Urothelium cell line (cell line): ENCODE measurements at places on chromosomes 16 and 17.

- no peak for DNase-seq
Observed at GRCh38 chr17:72097144-72097543, 23.7 kb upstream of the SOX9 start.

DNA sequence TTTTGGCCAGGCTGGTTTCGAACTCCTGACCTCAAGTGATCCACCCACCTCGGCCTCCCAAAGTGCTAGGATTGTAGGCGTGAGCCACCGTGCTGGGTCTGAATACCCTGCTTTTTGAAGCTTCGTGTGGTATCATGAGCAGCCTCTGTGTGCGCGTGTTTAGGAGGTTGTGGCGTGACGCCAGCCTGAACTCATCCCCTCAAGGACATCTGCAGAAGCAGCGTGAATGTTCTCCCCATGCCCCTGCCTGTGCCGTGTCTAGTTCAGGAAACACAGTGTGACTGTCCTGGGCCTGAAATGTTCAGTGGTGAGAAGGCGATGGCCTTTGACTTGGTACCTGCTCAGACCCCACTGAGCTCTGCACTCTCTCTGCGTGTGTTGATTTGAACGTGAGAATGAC lies 35.6 kb downstream of the RNF213 start:
- DNase-seq = no peak

GRCh38 chr16:54341892-54342776 lies 55.5 kb upstream of the IRX3 start:
- DNase-seq = no peak

DNA sequence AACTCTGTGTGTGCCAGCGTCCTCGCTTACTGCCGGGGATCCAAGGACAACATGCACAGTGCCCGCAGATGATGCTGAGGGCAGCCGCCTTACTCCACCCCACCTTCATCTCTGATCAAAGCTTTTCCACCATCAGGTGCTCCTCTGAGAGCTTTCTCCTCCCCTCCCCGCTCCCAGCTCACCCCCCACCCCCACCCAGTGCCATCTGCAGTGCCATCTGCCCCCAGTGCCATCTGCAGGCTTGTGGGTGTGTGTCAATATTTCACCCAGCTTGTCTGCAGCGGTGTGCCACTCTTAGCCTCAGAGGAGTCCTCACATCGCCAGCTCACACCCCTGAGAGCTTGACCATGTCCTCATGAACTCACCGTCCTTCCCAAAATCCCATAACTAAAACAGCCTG lies 98.2 kb upstream of the NOL11 start:
- DNase-seq = no peak

GRCh38 chr17:41863074-41863848 lies 2.0 kb downstream of the KLHL11 start:
- no peak for DNase-seq

DNA sequence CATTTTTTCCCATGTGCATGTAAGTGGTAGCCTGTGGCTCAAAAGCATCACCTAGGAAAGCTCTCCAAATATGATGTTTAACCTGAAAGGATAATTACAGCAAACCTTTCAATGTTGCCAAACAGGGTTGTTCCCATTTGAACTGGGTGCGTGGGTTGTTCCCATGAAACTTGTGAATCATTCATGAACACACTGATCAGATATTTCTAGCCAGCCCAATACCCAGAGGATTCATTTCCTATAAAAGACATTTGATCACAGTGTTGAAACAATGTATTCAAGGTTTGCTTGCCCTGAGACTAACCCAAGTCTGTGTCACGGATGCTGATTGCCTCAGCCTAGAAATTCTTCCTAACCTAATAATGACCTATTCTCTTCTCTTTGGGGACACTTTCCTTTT lies 12.9 kb downstream of the KRT39 start:
- peak; percentile 42 for DNase-seq

DNA sequence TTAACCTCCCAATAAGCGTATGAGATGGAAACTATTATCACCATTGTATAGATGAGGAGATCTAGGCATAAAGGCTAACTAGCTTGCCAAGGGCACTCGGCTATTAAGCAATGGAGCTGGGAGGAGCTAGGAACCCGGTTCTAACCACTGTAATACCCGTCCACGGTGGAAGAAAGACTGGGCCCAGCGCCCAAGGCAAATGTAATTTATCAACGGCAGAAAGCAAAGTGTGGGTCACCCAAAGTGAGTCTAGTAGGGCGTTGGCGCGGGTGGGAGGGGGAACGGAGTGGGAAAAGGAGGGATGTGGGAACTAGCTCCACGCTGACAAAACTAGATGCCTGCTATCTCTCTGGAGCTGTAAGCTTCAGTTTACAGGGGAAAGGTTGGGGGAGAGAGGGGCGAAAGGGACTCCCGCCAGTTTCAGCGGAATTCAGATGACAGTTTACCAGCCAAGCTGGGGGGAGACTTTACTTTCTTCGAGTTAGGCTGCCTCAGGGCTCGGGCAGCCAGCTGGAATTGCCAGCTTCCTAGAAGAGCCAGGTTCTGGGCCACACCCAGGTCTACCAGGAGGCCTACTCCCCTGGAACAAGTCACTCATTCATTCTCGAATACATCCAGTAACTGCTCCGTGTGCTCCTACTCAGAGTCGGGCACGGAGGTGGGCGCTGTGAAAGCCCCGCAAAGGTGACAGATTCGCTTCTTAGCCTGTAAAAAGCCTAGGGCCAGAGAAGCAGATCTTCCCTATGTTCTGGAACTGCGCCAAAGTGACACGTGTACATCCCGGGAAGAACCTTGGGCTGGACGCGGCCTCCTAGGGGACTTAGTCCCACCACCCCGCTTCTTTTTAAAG lies 837 bp downstream of the LRRC59 start:
- peak; percentile 36 for DNase-seq

DNA sequence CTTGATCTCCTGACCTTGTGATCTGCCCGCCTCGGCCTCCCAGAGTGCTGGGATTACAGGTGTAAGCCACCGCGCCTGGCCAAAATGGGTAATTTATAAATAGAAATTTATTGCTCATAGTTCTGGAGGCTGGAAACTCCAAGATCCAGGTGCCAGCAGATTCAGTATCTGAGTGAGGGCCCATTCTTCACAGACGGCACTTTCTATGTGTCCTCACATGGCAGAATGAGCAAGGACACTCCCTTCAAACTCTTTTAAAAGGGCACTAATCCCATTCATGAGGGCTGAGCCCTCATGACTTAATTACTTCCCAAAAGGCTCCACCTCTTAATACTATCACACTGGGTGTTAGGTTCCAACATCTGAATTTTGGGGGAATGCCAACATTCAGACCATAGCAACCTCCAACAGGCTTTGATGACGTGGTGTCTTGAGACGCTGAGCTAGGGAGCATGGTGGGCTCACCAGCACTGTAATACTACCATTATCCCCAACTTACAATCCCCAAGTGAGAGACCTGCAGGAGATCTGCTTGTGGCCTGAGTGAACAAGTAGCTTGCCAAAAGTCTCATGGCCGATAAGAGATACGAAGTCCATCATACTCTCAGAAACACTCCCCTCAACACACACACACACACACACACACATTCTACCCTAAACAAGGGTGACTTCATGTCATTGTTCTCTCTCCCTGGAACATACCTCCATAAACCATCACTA lies 8.5 kb downstream of the CMTM4 start:
- DNase-seq = no peak

DNA sequence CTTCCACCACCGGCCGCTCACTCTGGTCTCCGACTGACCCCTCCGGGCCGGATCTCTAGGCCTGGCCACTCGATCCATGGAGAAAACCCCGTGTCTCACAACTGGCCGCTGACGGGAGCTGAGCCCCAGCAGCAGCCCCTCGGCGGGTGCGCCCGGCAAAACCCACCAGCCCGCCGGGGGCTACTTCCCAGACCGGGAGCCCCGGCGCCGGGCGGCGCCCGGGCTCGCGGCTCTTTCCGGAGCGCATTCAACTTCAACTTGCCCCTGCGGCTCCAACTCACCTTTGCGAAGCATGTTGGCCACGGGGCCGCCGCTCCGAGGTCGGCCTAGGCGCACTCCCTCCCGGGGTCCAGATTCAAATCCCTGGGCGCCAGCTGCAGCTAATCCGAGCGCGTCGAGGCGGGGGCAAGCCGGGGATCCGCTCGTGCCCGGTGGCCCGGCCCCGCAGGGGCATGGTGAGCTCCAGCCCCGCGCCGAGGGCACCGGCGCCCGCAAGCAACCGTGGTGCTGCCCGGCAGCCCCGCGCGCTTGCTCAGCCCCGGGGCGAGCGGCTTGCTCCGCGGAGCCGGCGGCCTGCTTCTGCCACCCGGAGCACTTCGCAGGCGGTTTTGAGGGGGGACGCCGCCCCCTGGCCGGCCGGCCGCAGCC lies 438 bp downstream of the RTN4RL1 start:
- no peak for DNase-seq

DNA sequence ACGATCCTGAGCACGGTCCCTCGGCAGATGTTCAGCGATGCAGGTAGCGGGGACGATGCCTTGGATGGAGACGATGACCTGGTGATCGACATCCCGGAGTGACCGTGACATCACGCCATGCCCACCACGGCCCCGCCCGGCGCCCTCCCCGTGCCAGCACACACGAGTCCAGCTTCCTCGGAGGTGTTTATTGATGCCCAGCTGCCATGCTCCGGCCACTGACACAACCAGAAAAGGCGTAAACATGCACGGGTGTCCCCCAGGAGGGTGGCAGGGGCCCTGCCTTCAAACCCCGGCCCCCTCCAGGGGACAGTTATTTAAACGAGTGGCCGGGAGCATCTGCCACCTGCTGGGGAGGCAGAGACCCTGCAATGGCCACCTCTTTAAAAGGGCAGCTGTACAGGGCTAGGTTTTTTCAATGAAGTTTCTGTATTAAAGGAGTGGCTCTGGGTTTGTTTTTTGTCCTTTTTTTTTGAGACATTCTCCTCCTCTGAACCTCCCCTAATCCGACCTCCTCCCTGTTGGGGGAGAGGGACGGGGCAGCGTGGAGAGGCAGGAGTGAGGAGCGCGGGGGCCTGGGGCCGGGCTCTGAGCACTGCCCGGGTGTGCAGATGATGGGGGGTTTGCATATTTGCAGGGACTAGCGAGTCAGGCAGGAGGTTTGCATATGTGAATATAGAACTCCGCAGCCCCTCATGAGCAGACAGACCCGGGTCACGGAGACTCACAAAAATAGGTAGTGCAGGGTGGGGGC lies 5.3 kb downstream of the DOC2A start:
- peak; percentile 53 for DNase-seq

DNA sequence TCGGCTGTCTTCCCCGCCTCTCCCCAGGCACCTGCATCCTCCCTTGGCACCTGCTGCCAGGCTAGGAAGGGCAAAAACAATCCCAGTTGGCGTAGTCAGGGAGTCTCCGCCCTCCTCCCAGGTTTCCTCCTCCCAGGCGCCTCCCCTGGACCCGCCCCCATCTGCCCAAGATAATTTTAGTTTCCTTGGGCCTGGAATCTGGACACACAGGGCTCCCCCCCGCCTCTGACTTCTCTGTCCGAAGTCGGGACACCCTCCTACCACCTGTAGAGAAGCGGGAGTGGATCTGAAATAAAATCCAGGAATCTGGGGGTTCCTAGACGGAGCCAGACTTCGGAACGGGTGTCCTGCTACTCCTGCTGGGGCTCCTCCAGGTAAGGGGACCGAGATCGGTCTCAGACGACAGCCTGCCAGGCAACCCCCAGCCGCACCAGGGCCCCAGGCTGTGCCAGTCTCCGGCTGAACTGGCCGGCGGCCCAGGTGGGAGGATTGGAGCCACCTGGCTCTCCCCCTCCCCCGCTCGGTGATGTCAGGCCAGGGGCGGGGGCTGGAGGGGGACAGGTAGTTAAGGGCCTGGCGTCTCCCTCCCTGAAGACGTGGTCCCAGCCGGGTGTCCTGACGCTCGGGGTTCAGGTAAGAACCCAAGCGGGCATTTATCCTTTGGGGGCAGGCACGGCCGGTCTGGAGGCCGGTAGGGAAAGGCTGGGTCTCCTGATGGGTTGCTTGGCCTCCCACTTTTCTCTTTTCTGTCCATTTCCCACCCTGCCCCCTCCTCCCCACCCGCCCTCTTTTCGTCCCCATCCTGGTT lies at the start of gene GRB7:
Gene GRB7 (plus strand): TSS at position 179 of the 808 bp plus-strand sequence. CDS start 4,364 bp downstream, outside the sequence.
- no peak for DNase-seq

- no peak for DNase-seq
Observed at GRCh38 chr16:10566613-10567012, 13.8 kb downstream of the EMP2 start.

- peak; percentile 38 for DNase-seq
Observed at GRCh38 chr17:45828582-45829133, 16.0 kb upstream of the SPPL2C start.

DNA sequence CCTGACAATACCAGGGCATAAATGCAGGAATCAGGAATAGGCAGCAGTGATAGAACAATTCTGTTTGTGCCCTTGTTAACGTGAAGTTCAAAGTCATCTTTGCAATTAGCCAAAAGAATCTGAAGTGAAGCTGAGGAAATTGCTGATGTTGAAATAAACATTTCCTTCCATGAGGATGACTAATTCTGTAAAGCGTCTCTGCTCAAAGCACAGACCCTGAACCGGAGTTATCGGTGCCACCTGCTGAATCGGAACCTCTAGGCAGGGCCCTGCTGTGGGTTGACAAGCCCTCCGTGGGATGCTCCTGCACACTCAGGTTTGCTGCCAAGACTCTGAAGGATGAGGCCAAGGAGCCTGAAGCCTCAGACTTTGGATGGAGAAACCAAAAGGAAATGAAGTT lies 37.0 kb upstream of the CDH1 start:
- no peak for DNase-seq

DNA sequence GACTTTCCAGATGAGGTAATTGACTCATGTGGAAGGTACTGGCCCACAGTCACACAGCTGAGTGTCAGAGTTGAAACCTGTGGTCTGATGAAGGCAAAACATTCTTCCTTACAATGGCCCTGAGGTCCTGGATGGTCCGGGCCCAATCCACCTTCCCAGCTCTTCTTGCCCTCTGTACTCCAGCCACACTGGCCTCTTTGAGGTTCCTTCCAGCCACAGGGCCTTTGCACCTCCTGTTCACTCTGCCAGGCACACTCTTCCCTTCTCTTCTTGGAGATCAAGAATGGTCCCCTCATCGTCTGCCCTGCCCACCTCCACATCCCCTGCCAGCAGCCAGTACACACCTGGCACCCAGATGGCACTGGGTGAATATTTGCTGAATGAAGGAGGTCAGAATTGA lies 6.5 kb upstream of the PEMT start:
- DNase-seq = no peak

GRCh38 chr17:75692976-75693375 lies 25.8 kb downstream of the SAP30BP start:
- no peak for DNase-seq

DNA sequence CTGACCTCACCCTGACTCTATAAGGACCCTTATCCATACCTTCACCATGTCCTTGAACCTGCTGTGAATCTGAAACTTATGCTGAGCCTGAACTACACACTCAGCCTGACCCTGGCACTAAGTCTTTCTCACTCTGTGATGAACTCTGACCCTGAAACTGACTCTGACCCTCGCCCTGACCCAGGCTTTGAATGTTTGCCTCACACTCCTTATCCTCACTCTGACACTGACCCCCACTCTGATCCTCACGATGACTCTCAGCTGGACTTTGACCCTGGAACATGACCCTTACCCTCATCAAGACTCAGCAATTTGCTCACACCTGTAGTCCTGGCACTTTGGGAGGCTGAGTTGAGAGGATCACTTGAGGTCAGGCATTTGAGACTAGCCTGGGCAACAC lies 4.4 kb downstream of the AHSP start:
- DNase-seq = no peak
